ENCODE measurements at places on chromosomes 5 and 9. TPM values are rescaled to one million over a fixed set of nuclear protein-coding genes. Genes with fewer than 3 reads are reported as not detected.

The CD274 gene
- 0.80 TPM for polyA plus RNA-seq

The FUBP3 gene
- polyA plus RNA-seq, result 77.7 TPM

The SEMA6A gene
- 64.9 TPM for polyA plus RNA-seq

The FOXD4L3 gene
- 0.07 TPM for polyA plus RNA-seq
